ENCODE measurements at places on chromosomes 12 and 14. TPM values are rescaled to one million over a fixed set of nuclear protein-coding genes. Genes with fewer than 3 reads are reported as not detected.

The IFNG-AS1 gene
- 0.07 TPM for total RNA-seq

The OTUB2 gene
- 1.8 TPM for total RNA-seq

The PELI2 gene
- 7.6 TPM for total RNA-seq

The BCDIN3D gene
- total RNA-seq: 4.2 TPM

The LGMN gene
- total RNA-seq: 104 TPM

The CLEC4D gene
- not detected for total RNA-seq

Measured in smooth muscle cell of the pulmonary artery (primary cell).